ENCODE measurements at places on chromosomes 7 and 10.

DNA sequence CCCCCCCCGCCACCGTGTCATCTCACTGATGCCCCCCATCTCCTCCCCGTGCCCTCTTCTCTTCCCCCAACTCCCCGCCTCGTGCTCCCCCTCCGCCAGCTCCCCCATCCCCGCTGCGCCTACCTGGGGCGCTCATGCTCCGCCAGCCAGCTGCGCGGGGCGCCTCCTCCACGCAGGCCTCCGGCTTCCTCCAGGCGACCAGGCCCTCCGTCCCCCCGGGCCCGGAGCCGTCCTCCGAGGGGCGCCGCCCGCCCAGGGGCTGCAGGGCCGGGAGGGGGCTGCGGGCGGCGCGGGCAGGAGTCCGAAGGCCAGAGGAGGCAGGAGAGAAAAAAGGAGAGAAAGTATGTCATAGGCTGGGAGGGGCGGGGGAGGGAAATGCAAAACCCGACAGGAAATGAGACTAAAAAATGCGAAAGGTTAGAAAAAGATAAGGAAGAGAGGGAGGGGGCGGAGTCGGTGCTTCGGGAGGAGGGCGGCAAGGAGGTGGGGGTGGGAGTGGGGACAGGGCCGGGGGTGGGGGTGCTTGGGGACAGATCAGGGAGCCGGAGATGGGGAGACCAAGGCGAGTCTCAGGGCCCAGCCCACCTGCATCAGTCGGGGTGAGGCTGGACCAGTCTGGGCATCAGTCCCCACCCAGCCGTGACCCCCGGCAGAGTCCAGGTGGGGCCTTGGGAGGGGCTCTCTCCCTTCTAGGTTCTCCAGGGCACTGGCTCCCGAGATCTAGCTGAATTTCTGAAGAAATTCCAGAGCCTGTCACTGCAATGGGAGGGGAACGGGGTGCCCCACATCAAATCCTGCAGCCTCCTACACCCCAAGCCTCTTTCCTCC, at the start of gene CARD11:
Gene CARD11, minus strand, starts transcription at position 324 of the 828 bp plus-strand sequence. CDS start 85,361 bp downstream, outside the sequence.
- peak; percentile 39 for DNase-seq

DNA sequence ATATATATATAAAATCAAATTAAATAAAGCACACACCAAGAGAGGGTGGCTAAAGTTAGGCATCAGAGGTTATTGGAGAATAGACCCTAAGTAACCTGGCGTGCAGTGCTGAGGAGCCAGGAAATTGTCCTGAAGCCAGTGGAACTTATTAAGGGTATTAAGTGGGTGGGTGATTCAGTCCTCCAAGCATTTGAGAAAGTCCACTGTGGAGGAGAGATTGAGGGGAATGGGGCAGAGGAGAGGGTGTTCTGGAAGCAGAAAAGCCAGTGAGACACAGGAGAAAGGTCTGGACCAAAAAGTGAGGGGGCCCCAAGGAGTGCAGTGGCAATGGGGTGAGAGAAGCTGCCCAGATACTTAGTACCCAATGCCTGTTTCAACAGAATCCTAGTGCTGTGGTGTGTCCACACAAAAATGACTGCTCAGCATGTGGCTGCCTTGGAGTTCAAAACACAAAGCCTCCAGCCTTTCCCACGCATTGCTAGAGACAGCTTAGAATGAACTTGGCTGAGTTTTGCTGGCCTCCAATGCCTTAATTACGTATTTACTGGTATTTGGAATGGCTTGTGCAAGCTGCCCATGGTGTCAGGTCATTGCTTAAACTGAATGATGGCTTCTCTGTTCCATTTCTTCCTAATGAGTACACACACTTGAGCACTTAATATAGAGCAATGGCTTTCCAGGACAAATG, 44.9 kb upstream of the CHST15 start:
- no peak for DNase-seq

DNA sequence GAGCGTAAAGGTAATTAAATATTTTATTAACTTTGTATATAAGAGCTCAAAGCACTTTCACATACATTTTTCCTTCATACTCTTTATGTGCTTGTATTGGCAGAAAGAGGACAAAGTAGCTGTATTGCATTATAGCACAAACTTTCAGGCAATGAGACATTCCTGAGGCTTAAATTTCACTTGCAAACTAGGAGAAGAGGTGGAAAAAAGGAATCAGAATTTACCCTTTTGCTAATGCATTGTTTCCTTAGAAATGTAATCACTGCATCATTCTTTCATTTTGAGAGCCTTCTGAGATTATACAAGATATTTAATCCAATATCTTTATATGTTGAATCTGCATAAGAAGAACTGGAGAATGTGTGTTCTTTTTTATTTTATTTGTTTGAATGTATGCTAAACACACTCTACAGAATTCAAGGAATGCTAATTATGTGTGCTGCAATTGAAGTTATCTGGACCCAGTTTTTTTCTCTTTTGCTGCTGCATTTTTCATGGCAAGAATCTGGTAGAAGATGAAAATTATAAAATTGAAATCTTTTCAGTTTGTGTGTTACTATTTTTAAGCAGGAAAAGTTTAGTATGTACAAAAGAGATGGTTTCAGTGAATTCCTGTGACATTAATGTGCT, 185.1 kb downstream of the NXPH1 start:
- no peak for DNase-seq

GRCh38 chr7:77665161-77665560, 31.1 kb upstream of the RSBN1L start:
- DNase-seq = no peak

- DNase-seq = no peak
These were observed 75.9 kb downstream of the HIPK2 start for GRCh38 chr7:139701908-139702307.

DNA sequence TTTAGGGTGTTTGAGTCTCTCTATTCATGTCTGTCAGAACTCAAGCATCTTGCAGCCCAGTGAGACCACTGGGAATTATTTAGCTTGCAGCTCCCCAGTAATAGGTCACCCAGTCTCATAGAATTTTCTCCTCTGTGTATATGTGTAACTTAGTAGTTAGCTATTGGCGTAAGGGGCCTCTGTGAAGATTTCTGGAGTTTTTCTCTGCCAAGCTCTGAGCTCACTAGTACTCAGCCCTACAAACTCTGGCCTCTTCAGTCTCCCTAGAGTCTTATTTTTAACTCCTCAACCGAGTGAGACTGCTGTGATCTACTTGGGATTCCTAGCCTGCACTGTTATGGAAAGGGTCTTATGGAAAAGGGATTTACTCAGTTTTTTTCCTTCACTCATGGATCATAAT, 90.2 kb downstream of the PPP1R9A start:
- DNase-seq = no peak

DNA sequence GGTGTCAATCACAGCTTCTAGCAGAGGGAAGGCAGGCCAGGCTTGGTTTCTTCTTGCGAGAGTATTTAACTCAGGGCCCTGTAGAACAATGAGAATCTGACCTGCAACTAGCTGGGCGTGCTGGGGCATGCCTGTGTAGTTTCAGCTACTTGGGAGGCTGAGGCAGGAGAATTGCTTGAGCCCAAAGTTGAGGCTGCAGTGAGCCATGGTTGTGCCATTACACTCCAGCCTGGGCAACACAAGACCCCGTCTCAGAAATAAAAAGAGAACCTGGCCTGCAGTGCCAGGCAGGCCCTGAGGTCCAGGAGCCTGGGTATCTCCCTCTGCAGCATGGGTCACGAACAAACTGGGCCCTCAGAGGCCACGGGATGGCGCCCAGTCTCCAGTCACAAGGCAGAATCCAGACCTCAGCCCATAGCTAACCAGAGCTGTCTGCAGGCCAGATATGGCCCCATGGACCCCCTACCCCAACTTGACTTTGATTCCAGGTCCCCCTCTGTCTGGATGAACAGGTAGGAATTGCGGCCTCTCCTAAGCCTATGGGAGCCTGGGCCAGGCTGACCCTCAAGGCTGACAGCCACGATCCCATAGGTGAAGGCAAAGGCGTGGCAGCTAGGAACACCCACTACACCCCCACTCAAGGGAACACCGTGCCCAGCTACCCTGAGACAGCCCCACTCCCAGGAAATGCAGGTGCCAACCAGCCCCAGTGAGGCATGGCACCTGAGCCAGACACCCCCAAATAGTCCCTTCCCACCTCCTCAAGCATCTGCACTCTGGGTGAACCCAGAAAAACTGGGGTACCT, 102.7 kb upstream of the TNRC18 start:
- no peak for DNase-seq

GRCh38 chr10:70508912-70509756, 30.6 kb downstream of the PALD1 start:
- DNase-seq = no peak

GRCh38 chr7:29042824-29043231, 84.7 kb upstream of the TRIL start:
- no peak for DNase-seq

DNA sequence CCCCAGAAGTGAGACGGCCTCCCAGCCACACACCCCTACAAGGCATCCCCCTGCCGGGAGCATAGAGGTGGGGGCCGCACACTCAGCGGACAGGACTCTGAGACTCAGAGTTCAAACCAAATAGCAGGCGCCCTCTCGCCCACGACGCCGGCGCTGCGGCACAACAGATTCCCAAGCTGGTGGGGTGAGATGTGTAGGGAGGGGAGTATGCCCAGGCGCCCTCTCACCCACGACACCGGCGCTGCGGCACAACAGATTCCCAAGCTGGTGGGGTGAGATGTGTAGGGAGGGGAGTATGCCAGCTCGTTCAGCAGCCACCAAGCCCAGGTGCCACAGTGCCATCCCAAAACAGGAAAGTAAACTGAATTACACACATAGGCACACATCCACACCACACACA, 64.7 kb downstream of the TCERG1L start:
- DNase-seq = no peak
